NCI-H510A (cell line): ENCODE measurements at places on chromosomes 13 and 19.

DNA sequence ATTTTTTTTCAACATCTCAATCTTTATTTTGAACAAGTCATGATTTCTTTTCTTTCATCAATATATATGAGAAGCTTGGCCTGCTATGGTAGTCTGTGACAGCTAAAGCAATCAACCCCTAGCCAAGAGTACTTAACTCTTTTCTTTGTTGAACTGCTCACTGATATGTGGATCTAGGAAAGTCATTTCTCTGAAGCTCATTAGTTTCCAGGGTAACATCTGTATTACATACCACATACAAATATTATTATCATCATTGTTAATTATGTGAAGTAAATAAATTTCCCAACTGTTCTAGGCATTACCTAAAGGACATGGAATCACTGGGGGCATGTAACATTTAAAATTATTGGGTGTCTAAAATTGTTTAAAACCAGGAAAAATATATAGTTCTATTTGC lies 267.3 kb downstream of the DCT start:
- DNase-seq = no peak

- no peak for DNase-seq
Observed at GRCh38 chr13:45995245-45995644, 57.3 kb downstream of the ZC3H13 start.

DNA sequence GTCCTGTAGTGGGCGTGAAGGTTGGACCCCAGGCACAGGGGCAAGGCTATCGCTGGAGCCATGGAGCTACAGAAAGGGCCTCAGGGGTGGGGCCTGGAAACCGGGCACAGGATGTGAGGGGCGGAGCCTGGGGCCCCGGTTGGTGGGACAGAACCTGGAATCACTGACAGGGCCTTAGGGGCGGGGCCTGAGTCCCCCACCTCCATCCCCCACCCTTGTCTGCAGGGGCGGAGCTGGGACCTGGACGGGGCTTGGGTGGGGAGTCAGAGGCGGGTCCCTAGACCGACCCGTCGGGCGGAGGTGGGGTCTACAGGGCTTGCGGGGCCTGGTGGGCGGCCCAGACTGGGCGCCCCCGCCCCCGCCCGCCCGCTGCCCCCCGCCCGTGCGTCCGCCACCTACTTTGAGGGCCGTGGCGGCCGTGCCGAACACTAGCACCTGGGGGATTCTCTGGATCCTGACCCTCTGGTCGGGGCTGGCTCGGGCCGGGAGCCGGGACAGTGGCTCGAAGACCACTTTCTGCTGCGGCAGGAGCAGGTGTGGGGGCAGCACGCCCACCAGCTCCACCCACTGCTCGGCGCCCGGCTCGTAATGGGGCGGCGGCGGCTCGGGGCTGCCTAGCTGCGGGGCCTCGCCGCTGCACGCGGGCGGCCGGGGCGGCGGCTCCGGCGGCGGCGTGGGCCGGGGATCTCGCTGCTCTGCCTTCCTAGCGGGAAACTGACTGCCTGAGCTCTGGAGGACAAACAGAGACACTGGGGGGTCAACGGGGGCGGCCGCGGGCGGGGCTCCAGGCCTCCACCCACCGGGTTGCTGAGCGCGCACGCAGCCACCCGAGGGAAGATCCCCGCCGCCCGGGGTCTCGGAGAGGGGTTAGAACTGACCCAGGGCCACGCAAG lies 26.3 kb downstream of the DCAF15 start:
- no peak for DNase-seq

DNA sequence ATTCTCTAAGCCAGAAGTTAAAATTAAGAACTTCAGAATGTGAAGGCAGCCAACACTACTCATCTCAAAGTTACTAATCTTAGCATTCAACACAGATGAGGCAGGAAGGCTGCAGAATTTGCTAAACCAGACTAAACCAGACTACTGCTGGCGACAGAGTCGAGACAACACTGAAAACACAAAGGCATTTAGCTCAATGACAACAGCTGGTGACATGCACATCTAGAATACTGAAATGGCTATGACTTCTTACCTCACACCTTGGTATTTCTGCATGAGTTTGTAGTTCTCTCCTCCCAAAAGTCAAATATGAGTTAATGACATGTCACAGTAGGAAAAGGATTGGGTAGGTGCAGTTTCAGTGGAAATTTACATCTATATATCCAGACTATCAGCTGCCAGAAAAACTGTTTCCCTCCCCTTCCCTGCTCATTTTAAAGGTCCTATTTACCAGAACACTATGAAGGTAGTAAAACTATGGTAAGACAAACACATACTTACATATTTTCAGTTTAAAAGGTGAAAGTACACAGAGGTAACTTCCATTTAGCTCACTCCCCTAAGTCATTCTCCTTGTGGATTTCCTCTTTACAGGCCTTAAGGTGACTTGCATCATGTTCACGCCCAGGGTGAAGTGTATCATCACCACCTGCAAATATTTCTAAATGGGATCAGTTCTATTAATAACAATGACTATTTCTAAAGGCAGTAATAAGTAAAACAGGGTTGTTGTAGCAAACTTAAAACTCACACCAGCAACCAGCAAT lies 21.4 kb downstream of the FOXO1 start:
- DNase-seq = no peak

- DNase-seq = no peak
Observed at GRCh38 chr13:106474912-106475311, 60.5 kb downstream of the EFNB2 start.
